T-helper 1 cell (primary cell): ENCODE measurements at places on chromosomes 13 and 19.
A peak's percentile ranks its signal among the peaks of the same experiment; 100 is the strongest.

DNA sequence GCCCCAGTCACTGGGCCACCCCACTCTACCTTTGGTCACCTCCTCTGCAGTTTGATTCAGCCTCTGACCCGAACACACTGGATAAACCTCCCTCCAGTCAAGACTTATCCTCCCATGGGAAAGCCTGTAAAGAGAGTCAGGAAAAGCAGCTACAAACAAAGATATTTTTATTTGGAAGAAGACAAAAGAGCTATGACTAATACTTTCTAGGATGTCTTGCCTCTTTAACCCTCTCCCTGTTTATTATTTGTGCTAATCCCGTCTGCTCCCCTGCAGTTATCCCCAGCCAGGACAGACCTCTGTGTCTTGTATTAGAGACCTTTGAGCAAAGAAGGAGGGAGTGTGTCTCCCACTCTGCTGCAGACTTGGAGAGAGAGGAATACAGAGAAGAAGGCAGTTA is 178.3 kb downstream of the EFNB2 start:
- DNase-seq = no peak

- no peak for DNase-seq
These were observed 69.1 kb downstream of the HSPH1 start for GRCh38 chr13:31092646-31093045.

- DNase-seq = no peak
These were observed 14.9 kb downstream of the ZIC5 start for GRCh38 chr13:99956473-99957349.

DNA sequence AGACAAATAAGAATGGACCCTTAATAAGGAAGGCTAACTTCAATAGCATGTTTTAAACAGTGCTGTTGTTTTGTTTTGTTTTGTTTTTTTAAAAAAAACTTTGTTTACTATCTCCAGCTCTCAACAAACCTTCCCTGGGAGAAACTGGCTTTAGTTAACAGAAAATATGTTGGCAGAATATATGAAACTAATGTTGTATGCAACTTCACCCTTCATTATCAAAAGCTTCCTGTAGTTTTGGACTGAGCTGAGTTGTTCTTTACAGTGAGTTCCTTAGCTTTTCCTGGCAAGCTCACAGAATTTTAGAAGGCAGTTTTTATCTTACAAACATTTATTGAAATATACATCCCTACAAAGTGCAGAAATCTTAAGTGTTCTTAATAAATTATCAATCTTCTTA is 2480.7 kb upstream of the PCDH20 start:
- DNase-seq = no peak

DNA sequence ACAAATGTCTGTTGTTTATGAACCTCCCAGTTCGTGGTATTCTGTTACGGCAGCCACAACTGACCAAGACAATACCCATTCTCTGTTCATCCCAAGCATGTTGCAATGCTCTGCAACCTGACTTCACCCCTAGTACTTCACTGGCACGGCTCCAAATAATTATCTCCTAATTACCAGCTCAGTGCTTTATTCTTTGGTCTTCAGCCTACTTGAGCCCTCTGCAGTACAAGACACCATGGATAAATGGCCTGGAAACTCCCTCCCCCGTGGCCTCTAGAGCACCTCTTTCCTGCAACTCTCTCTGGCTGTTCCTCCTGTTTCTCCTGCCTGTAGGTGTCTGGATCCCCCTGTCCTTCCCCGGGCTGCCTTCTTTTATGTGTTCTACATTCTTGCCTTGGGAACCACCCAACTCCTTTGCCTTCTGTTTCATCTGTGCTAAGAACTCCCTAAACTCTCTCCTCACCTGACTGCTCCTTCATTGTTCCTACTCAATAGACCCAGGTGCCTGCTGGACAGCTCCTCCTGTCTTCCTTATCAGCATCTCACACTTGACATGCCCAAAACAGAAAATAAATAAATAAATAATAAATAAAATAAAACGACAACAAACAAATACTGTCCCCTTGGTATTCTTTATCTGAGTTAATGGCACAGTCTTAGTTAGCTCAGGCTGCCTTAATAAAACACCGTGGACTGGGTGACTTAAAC is 200.4 kb upstream of the IPO5 start:
- DNase-seq = no peak

- DNase-seq = no peak
These were observed 1390.6 kb downstream of the UQCRFS1 start for GRCh38 chr19:27822336-27822735.

DNA sequence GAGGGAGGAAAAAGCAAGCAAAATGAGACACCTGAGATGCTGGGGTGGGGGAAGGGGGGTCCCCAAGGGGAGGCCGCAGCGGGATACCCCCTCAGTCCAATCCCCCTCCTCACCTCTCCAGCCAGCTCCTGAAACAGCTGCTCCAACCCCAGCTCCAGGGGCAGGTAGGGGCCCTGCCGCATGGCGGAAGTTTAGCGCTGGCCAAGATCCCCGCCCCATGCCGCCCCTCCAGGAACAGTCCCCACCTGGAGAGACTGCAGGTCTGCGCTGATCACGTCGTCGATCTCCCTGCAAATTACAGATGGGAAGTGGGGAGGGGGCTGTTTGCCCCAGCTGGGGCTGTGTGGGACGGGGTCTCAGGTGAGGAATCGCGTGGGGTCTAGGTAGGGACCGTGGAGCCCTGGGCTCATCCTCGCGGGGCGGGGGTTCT is 9.0 kb downstream of the CAPN12 start:
- peak; percentile 37 for DNase-seq

DNA sequence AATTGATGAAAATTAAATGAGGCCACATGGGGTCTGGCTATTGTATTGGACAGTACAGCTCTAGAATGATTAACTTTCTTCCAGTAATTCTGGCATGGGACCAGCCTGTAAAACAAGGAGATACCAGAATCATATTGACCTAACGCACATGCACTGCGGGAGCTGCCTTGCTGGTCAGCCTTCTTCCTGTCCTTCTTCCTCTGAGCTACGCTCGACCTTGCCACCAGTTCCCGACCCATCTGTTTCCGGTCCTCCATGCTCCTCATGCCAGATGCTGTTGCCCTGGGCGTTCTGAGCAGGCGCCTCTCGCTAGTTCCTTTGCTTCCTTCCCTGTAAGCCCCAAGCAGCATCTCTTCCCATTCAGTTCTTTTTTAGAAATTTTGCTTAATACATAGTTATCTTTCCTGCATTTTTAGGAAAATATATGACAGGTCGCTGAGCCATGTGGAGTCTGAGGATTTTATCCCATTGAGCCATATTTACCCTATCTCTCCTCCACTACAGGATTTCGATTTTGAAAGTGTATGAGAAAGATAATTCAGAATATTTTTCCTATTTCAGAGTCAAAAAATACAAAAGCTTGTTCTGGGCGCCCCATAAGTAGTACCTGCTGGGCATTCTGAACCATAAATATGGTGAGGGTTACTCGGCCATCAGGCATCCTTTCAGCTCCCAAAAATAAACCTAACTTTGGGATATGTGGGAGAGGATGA is 38.6 kb downstream of the TNFRSF19 start:
- DNase-seq = no peak

- DNase-seq = no peak
These were observed 285.8 kb downstream of the DIAPH3 start for GRCh38 chr13:59877933-59878332.

DNA sequence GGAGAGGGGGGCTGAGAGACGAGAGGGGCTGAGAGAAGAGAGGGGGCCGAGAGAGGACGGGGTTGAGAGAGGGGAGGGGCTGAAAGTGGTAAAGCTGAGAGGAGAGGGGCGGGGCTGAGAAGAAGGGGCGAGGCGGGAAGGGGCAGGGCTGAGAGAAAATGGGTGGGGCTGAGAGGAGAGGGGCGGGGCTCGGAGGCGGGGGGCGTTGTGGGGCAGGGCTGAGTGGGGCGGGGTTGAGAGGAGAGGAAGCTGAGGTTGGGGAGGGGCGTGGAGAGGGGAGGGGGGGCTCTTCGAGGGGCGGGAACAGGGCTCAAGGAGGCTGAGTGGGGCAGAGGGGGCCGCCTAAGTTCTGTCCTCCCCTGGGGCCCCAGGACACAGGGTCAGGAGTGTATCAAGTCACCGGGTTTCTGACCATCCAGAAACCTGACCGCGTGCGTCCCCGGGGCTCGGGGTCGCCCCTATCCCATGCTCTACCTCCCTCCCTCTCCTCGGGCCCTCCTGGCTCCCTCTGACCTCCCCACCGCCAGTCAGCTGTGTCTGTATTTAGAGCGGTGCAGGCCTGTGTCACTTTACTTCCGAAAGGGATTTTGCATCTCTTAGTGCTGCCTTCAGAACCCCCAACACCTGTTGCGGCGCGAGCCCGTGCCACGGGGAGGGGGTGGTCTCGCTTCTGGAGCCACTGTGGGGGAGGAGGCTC is 38.6 kb upstream of the SEMA6B start:
- peak; percentile 18 for DNase-seq

DNA sequence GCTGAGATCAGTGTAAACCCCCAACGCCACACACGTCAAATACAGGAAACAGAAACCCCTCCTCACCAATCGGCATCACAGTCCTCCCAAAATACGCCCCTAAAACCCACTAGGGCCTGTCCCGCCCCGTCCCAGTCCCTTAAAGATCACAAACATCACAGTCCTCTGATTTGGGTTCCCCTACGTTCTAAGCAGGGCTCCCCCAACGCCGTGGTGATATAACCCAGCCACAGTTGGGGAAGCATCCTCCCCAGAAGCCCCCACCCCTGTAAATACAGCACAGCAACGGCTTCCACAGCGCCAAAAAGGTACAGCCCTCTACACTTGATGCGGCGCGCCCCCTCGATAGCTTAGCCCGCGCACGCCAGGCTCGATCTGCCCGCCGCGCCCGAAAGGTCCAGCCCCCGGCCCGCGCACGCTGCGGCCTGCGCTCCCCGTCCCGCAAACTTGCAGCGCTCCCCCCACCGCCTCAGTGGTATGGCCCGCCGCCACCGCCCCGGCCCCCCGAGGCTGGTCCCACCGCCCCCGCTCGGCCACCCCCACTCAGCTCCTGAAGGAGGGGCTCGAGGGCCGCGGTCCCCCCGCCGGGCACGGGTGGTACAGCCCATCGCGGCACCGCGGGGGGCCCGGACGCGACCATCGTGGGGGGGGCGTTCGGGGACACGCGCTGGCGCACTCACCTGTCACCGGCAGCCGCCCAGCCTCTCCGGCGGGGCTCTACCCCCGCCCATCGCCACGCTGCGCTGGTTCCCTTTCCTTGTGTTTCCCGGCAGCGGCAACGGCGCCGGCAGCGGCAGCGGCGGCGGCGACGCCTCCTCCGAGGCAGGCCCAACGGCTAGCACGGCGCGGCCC is at the start of gene AKT2:
AKT2 (minus strand) TSS at position 845 of the 852 bp plus-strand sequence. CDS start 20,078 bp downstream, outside the sequence.
- peak; percentile 58 for DNase-seq

GRCh38 chr19:10105509-10106099 is 558 bp upstream of the PPAN start:
- peak; percentile 44 for DNase-seq

DNA sequence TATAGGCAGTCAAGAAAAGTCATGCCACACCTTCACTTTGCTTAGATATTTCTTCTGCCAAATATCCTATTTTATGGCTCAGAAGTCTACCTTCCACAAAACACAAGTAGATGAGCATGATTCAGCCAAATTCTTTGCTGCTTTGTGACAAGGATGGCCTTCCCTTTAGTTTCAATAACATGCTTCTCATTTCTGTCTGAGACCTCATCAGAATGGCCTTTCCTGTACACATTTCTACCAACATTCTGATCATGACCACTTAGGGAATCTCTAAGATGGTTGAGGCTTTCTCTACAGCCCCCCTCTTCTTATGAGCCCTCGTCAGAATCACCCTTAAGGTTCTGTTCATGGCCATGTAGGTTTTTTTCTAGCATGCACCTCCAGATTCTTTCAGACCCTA is 96.2 kb downstream of the COL4A2 start:
- no peak for DNase-seq

GRCh38 chr19:46994141-46994686 is 25.4 kb upstream of the NPAS1 start:
- no peak for DNase-seq
